Stimulated activated CD4-positive, alpha-beta T cell treated with anti-CD3 and anti-CD28 coated beads, Interleukin-15, amount 100 ng/mL, for 1 hour (primary cell): ENCODE measurements at places on chromosomes 12 and 14.

- DNase-seq: no peak
Observed at GRCh38 chr12:110619534-110619953, 5.6 kb downstream of the TCTN1 start.

DNA sequence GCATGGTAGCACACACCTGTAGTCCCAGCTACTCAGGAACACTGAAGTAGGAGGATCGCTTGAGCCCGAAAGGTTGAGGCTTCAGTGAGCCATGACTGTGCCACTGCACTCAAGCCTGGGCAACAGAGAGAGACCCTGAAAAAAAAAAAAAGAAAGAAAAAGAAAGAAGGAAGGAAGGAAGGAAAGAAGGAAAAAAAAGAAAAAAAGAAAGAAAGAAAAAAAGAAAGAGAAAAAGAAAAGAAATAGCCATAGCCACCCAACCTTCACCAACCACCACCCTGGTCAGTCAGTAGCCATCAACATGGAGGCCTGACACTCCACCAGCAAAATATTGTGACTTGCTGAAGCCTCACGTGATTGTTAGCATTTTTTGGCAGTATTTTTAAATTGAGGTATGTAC, 21.4 kb upstream of the TMEM263 start:
- no peak for DNase-seq

DNA sequence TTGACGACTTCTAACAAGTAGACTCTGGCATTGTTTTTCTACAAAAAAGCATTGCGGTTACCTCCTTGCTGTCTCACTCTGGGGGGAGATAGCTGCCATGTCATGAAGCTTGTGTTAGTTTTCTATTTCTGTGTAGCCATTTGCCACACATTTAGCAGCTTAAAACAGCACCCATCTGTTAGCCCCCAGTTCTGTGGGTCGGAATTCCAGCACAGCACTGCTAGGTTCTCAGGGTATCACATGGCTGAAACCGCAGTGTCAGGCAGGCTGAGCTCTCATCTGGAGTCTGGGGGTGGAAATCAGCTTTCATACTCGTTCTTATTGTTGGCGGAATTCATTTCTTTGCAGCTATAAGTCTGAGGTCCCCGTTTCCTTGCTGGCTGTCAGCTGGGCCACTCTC, 19.9 kb upstream of the STXBP6 start:
- DNase-seq: no peak

DNA sequence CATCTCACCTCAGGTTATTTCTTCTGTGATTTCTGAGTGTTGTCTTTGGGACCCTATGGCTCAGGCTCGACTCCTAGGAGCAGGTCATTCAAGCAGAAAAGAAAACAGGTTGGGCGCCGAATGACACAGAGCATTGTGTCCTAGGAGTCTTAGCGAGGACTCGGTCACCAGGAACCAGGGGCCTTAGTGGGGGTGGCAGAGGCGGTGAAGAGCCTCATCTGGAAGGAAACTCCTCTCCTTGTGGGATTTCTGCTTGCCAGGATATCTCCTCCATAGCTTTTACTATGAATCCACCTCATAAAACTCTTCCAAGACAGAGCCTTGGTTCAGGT, 630 bp downstream of the PLEKHH1 start:
- DNase-seq: no peak

DNA sequence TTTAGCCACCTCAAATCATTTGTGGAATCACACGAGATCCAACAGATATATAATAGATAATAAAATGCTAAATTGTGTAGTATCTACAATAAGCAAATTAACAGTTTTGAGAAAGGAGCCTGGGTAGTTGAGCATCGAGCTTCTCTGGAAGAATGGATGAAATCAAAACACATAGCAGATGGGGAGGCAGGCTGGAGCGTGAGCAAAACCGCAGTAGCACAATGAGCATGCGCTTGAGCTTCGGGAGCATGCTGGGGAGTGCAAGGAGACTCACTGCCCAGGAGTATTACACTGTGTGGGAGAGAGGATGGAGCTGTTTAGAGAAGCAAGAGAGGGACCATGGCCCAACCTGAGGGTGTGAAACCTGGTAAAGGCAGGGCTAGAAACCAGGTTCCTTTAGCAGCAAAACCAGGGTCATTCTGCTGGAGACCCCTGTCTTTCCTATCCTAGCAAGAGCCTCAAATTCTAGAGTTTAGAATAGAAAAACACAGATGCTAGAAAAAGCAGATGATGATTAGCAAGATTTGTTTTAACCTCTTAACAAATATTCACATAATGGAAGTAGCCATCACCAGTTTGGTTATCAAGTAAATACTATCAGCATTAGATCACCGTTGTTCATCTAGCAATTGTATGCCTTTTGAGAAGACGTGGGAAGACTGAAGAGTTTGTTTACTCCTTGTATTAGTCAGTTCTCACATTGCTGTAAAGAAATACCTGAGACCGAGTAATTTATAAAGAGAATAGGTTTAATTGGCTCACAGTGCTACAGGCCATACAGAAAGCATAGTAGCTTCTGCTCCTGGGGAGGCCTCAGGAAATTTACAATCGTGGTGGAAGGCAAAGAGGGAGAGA, 484.8 kb downstream of the EGLN3 start:
- DNase-seq: no peak
